ENCODE measurements at places on chromosomes 1 and 21.

- no peak for DNase-seq
Observed at GRCh38 chr1:68495968-68496679, 758 bp downstream of the DEPDC1 start.

DNA sequence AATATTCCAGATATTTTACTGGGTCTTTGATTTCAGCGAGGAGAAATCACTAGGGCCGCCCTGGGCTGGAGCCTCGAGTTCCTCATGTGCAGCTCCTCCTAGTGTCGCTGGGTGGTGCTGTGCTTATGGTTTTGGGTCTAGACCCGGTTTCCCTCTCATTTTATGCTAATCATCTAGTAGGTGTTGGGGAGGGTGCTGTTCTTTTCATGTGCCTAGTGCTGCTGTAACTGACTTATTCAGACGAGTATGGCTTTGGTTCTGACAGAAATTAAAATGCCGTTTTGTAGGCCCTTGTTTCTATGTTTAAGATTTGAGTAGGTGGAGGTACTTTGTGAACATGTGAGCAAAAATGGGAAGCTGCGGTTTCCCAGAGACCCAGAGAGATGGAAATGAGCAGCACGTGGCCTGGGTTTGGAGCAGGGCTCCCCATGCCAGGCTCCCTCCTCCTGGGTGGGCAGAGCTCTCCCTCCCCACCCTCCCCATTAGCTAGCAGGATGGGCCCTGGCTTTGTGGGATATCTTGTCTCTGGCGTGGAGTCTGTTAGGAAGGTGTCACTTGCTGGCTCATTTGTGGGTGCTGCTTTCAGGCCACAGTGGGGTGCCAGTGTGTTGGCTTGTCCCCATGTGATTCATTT is 74.0 kb upstream of the GPR88 start:
- peak; percentile 39 for DNase-seq

- DNase-seq, result no peak
Observed at GRCh38 chr1:41038110-41038509, 16.6 kb upstream of the SLFNL1 start.

- DNase-seq, result no peak
Observed at GRCh38 chr1:8205771-8206170, 112.1 kb upstream of the SLC45A1 start.

- no peak for DNase-seq
Observed at GRCh38 chr1:179917601-179918429, 35.7 kb downstream of the TOR1AIP1 start.

GRCh38 chr1:154270833-154271232 is 1.6 kb upstream of the HAX1 start:
- no peak for DNase-seq

GRCh38 chr1:168585191-168585590 is 8.8 kb downstream of the XCL1 start:
- no peak for DNase-seq
